Activated naive CD4-positive, alpha-beta T cell (primary cell): ENCODE measurements at places on chromosomes 3 and 15.

DNA sequence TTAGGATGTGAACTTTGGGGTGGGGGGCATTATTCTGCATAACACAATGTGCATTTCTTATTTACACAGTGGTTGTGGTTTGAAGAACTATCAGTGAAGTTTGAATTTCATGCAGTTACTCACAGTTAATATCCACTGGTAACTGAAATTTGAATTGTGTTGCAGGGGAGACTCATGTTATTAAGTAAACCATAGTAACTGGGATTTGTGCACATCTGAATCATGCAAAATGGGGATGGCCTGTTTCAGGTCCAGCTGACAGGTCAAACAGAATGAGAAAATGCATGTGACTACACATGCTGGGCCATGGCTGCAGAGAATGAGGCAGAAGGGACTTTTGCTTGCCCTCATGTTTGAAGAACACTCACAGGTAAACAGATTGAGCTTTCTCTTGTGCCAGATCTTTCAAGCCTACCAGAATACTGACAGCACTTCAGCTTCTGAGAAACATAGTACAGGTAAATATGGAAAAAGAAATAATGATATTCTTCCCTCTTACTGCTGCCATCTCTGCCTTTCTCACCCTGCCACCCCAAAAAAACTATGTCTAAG, 115.0 kb downstream of the POLQ start:
- no peak for DNase-seq

- no peak for DNase-seq
These were observed 549.3 kb upstream of the PPP2R3A start for GRCh38 chr3:135416182-135416581.

GRCh38 chr3:136925425-136926190, 32.2 kb upstream of the IL20RB start:
- no peak for DNase-seq

DNA sequence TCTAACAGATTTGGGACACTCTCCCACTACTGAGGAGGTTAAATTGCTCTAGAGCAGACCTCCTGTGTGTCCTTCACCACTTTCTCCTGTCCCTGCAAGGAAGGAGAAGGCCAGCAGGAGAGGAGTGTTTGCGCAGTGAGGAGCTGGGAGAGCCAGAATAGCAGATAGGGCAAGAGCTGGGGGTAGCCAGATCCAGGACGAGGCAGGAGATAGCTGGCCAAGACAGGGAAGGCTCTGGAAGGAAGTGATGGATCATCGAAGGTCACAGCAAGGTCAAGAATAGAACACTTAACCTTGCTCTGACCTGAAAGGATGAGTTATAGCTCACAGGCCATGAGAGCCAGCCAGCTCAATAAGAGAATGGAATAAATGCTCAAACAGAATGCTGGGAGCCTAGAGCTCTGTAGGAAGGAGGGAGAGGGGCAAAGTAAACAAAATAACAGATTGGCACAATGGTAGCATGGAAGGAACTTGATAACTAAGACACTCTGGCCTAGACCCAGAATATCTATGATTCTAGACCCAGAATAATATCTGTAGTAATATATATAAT, 37.5 kb upstream of the FSIP1 start:
- no peak for DNase-seq

GRCh38 chr15:67082007-67082536, 16.7 kb downstream of the SMAD3 start:
- DNase-seq: no peak

DNA sequence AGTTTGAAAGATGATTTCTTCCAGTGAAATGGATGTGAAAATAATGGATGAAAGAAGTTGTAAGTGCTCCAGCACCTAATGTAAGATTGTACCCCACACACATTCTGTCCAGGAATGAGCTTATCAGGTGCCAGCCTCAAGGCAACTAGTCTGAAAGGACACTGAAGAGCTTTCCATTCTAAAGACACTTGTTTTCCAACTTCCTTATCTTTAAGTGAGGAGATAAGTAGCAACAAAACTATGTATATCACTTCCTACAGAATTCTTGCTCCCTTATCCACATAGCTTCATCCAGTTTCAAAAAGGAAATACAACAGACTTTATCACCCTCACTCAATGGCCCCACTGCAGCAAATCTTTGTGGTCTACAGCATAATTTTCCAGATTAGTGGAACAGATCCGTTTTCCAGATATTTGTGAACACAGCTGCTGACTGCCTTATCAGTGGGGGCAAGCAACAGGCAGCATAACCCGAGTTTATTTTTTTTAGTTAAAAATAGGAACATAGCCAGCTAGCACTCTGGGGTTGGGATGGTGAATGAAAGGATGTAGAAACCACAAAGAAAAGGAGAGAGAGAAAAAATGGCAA, 60.6 kb downstream of the CD200R1L start:
- DNase-seq: no peak

DNA sequence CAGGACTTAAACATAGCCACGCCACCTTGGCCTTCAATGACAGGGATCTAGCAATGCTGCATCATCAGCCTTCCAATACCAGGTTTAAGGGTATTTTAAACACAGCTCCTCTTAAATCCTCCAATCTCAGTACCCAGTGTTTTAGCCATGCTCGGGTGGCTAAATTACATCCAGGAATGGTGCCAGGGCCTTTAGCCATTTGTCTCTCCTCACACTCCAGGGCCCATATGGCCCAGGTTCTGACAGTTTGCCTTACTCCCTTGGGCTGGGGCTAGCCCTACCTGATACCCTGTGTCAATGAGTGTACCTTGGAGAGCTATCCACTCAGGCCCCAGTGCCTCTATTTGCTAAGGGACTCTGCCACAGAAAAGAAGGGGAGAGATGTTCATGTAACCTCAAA, 29.4 kb downstream of the ZNF589 start:
- no peak for DNase-seq

- no peak for DNase-seq
These were observed 84.1 kb downstream of the ST6GAL1 start for GRCh38 chr3:187014417-187014864.

GRCh38 chr15:91826443-91826842, 27.1 kb upstream of the SLCO3A1 start:
- DNase-seq: no peak

DNA sequence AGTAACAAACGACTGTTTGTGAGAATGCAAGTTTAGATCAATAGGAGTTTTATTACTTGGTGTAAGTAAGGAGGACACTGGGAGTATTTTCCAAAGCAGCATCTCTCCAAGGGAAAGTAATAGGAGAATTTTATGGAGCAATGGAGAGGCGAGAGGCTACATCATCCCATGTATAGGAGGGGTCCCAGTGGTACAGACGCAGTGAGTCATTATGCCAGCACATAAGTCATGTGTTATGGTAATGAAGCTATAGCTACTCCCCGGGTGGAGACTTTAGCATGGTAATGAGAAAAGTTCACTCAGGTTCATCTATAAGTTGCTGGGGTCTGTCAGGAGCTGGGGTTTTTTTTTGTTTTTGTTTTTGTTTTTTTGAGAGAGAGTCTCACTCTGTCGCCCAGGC, 29.5 kb upstream of the ZNF445 start:
- DNase-seq: no peak

GRCh38 chr15:44492040-44492439, 44.9 kb upstream of the EIF3J start:
- no peak for DNase-seq

GRCh38 chr3:34929036-34929435, 710.3 kb upstream of the ARPP21 start:
- no peak for DNase-seq

DNA sequence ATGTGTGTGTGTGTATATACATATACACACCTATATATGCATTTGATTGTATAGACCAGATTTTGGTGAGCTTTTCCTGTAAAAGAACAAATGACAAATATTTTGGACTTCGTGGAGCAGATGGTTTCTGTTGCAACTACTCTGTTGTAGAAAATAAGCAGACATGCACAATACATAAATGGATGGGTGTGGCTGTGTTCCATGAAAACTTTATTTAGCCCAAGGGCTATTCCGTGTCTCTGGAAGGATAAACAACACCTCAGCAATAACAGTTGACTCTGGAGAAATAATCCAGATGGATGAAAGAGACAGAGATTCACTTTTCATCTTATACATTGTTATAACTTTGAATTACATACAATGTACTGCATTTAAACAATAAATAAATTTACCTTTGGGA, 441.4 kb downstream of the CNTN3 start:
- no peak for DNase-seq

GRCh38 chr3:162014284-162014683, 517.7 kb downstream of the OTOL1 start:
- no peak for DNase-seq

- DNase-seq: no peak
These were observed 83.5 kb upstream of the PXYLP1 start for GRCh38 chr3:141148169-141148568.

- DNase-seq: no peak
These were observed 28.0 kb downstream of the ACAA1 start for GRCh38 chr3:38108649-38109579.

- DNase-seq: no peak
These were observed 688.1 kb downstream of the ZNF385D start for GRCh38 chr3:21062831-21063294.

DNA sequence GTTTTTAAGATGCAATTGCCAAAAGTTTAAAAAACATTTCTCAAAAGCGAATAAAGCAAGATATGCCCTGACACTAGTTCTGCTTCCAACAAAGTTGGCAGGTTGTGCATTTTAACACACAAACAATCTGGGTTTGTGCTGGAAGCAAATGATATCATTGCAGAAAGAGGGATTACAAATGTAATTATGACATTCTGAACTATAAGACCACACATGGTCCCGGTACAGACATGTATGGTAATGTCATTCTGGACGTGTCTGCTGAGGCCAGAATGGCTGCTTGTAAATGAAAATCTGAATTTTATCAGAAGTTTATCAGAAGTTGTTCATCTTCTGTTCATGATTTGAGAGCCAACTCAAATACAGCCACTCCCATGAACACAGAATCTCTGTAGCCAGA, 10.7 kb downstream of the TMC3 start:
- DNase-seq: no peak

DNA sequence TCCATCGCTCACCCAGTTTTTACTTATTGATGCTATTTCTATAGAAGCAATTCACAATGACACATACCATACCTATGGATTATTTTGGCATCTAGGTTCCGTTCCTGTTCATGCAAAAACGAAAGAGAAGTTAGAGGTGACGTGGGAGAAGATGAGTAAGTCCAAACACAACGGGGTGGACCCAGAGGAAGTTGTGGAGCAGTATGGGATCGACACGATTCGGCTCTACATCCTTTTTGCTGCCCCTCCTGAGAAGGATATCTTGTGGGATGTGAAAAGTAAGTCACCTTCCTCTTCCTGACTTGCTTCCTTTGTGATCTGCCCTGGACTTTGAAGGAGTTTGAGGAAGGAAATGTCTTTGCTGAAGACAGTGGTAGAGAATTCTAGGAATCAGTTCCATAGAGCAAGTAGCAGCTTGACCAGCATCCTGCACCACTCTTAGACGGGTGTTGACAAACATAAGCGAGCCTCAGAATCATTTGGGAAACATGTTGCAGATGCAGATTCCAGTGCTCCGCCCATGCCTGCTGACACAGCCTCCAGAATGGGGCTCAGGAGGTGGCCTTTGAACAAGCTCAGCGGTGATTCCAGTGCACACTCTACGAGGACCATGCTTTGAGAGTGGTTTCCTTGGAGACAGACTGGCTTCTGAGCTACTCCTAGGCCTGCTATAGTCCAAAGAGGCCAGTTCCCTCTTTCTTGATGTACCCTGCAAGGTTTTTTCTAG, 78.4 kb upstream of the LIMD1 start:
- no peak for DNase-seq

- no peak for DNase-seq
These were observed 56.5 kb downstream of the DCLK3 start for GRCh38 chr3:36707623-36708409.

GRCh38 chr3:194620196-194620595, 13.0 kb downstream of the TMEM44 start:
- DNase-seq: no peak
